Left ventricle myocardium inferior (tissue), 1 donor: ENCODE measurements at places on chromosomes 3 and 15. TPM values are rescaled to one million over a fixed set of nuclear protein-coding genes. Genes with fewer than 3 reads are reported as not detected.

DNA sequence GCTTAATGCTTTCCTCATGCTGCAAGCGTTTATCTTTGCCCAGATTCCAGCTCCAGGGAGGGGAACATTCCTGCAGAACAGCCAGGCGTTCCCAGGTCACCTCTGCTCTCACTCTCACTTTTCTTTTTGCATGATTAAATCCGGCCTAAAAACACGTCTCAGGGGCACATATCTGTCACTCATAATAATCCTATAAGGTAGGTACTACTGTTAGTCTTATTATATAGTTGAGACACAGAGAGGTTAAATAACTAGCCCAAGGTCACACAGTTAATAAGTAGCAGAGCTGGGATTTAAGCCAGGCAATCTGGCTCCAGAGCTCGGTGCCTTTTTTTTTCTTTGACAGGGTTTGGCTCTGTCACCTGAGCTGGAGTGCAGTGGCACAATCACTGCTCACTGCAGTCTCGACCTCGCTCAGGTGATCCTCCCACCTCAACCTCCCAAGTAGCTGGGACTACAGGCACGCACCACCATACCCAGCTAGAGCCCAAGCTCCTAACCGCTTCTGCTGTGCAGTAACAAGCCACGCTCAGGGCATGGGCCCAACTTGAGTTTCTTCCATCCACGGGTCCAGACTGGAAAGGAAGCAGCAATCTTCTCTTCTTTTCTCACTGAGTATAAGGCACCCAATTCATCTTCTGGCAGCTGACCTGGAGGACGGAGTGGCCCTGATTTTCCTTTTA is 96.5 kb downstream of the LIPC start:
- no peaks in the 10 kb centered on the region for H3K36me3 ChIP-seq
- no peak for DNase-seq
- H3K4me1 ChIP-seq = peaks cover 51% of the 10 kb centered on the region

SLC7A14 gene
- total RNA-seq = not detected

CLDND1 gene
- total RNA-seq = 69.9 TPM

DNA sequence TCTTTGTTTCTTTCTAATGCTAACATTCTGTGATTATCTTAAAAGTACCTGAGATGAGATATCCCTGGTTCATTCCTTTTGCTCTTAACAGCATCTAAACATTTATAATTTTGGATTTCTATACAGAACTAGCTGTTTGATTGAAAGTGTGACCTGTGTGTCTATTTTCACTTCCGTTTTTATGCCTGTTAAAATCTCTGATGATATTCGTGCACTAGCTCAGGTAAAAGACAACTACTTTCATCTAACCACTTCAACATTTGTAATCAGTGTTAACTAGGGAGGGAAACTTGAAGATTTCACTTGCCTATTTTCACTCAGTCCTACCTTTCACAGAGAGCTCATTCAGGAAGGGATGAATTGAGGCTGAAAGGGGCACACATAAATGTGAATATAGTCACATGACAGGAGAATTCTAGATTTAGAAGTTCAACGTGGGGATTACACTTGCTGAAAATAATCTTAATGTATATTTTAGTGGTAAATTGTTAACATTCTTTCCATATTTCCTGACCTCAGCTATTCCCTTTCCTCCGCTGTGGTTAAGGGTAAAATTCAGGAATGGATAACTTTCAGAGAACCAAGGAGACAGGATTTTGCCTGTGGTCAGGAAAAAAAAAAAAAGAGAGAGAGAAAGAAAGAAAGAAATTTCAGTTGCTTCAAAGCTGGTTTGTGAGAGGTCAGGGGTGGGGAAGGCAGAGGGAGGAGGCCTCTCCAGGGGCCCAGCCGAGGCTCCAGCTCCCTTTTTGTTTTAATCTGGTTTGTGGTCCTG is 159.8 kb upstream of the TSC22D2 start:
- no peaks in the 10 kb centered on the region for H3K27me3 ChIP-seq
- H3K4me3 ChIP-seq = no peak overlapping the region

GOLGA6D gene
- not detected for total RNA-seq

- DNase-seq = no peak
- no peaks in the 10 kb centered on the region for H3K36me3 ChIP-seq
- H3K4me1 ChIP-seq = peaks cover 75% of the 10 kb centered on the region
- H3K4me3 ChIP-seq = no peak overlapping the region
- H3K27ac ChIP-seq = no peak overlapping the region
- H3K27me3 ChIP-seq = no peaks in the 10 kb centered on the region
Observed at GRCh38 chr3:48001991-48002390, 14.2 kb downstream of the MAP4 start.

DNA sequence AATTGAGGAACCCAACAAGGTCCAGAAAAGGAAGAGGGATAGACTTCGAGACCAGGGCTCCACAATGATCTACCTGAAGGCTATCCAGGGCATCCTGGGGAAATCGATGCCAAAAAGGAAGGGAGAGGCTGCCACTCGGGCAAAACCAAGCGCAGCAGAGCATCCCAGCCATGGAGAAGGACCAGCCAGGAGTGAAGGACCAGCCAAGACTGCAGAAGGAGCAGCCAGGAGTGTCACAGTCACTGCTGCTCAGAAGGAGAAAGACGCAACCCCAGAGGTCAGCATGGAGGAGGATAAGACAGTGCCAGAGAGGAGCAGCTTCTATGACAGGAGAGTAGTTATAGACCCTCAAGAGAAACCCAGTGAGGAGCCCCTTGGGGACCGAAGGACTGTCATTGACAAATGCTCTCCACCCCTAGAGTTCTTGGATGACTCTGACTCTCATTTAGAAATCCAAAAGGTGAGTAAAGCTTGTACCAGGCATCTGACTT is 12.0 kb downstream of the TATDN2 start:
- peaks cover 25% of the 10 kb centered on the region for H3K4me1 ChIP-seq
- peaks cover 42% of the 10 kb centered on the region for H3K36me3 ChIP-seq
- no peaks in the 10 kb centered on the region for H3K27me3 ChIP-seq
- H3K4me3 ChIP-seq = no peak overlapping the region
- no peak overlapping the region for H3K27ac ChIP-seq
- no peak for DNase-seq

COLQ gene
- total RNA-seq = 14.9 TPM

SERPINI2 gene
- total RNA-seq = 0.41 TPM

DNA sequence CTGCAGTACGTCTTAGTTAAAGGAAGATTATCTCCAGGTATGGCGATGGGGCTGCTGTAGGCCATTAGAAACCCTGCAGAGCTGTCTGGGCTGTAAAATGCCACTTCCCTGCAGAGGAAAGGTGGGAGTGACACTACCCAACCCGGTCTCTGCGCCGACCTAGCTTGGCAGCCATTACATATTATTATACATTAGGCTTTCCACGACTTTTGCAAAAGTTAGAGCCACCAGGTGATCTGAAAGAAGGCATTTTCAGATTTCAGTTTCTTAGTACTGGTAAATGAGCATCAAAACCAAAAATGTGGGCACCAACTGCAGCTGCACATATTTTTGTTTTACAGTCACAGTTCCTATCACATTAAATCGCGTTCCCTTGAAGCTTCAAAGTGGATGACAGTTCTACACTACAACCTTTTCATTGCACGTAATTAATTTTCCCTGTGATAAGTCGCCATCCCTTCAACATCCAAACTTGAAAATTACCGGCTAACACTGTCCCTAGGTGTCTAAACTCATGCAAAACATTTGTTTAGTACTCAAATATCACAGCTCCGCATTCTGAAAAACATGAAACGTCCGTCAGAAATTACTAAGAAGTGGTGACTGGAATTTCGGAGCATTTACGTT is 81.4 kb upstream of the CHD2 start:
- no peaks in the 10 kb centered on the region for H3K36me3 ChIP-seq
- peaks cover 16% of the 10 kb centered on the region for H3K4me1 ChIP-seq
- no peaks in the 10 kb centered on the region for H3K27me3 ChIP-seq
- DNase-seq = no peak

HGD gene
- total RNA-seq = 0.49 TPM

DNA sequence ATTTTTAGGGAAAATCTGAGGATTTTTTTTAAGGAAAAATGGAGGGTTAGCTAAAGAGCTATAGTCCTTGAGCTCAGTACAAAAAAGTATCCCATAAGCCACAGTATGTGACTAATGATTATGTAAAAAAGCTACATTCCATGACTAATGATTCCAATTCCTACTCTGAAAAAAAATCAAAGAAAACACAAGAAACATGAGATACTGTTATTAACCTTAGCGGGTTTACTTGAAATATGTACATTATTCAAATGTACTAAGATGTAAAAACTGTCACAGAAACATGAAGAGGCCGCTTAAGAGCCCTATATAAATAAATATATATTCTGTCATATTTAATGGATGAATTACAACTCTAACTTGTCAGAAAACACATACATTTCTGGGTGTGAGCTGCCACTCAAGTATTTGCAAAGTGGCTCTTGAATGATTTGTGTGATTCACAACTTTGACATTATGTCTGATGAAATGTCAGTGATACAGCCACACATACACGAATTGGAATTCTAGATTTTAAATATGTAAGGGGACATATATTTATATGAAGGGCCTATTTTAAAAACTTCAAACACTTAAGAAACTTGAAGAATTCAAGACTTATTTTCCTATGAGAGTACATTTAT is 518.7 kb upstream of the SUCLG2 start:
- H3K36me3 ChIP-seq = no peaks in the 10 kb centered on the region
- H3K27ac ChIP-seq = no peak overlapping the region
- no peaks in the 10 kb centered on the region for H3K27me3 ChIP-seq
- H3K4me1 ChIP-seq = no peaks in the 10 kb centered on the region
- H3K4me3 ChIP-seq = no peak overlapping the region

EXOSC7 gene
- total RNA-seq = 27.2 TPM

DPPA4 gene
- total RNA-seq = not detected

GP9 gene
- not detected for total RNA-seq

DNA sequence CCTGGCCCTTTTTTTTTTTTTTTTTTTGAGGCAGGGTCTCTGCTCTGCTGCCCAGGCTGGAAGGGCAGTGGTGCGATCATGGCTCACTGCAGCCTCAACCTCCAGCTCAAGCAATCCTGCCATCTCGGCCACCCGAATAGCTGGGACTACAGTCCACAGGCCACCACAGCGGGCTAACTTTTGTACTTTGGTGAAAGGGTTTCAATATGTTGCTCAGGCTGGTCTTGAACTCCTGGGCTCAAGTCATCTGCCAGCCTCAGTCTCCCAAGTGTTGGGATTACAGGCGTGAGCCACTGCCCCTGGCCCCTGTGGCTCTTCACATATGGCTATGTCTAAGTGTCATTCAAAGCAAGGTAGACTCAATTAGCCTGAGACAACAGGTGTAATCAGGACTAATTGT is 8.8 kb upstream of the DPPA2 start:
- H3K4me3 ChIP-seq = no peak overlapping the region
- H3K27ac ChIP-seq = no peak overlapping the region
- H3K4me1 ChIP-seq = no peaks in the 10 kb centered on the region
- no peaks in the 10 kb centered on the region for H3K36me3 ChIP-seq
- no peaks in the 10 kb centered on the region for H3K27me3 ChIP-seq
- no peak for DNase-seq

ZNF860 gene
- 0.08 TPM for total RNA-seq

DNA sequence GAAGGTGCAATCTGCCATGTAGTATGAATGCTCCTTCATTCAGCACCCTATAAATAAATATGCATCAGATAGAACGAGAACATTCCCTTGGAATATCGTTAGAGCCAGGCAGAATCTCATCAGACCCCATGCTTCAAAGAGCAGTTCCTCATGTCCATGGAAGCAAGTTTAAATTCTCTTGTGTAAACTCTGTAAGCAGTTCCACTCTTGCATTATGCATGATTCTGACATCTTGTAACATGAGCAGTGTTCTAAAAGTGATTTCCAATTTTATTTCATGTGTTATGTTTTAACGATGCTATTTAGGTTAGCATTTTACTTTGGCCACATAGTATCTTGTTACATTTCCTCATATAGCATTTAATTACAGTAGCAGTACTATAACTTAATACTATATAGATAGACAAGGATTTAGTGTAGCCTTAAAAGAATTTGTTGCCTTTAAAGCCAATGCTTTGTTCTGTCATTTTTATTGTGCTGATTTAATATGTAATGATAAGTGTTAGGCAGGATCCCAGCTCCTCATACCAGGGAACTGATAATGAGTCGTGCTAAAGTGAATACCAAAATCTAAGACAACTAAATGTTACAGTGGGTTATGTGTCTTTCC is 161.2 kb upstream of the NECTIN3 start:
- H3K27ac ChIP-seq = no peak overlapping the region
- no peaks in the 10 kb centered on the region for H3K27me3 ChIP-seq
- no peak for DNase-seq
- H3K4me3 ChIP-seq = no peak overlapping the region
- H3K4me1 ChIP-seq = no peaks in the 10 kb centered on the region

- no peak for DNase-seq
- peaks cover 62% of the 10 kb centered on the region for H3K27me3 ChIP-seq
- H3K4me3 ChIP-seq = no peak overlapping the region
- no peaks in the 10 kb centered on the region for H3K36me3 ChIP-seq
- no peak overlapping the region for H3K27ac ChIP-seq
- peaks cover 5% of the 10 kb centered on the region for H3K4me1 ChIP-seq
Observed at GRCh38 chr15:69780374-69780773, 317.3 kb downstream of the TLE3 start.
